Activated T-cell treated with anti-CD3 and anti-CD28 coated beads, Interleukin-2, amount 50 U/mL, for 72 hours (primary cell): ENCODE measurements at places on chromosomes 13 and 19. TPM values are rescaled to one million over a fixed set of nuclear protein-coding genes. Genes with fewer than 3 reads are reported as not detected.

GRCh38 chr19:9850235-9850959 is 15.3 kb downstream of the PIN1 start:
- H3K4me1 ChIP-seq, result peaks cover 27% of the 10 kb centered on the region
- no peak overlapping the region for H3K27ac ChIP-seq
- H3K27me3 ChIP-seq, result no peaks in the 10 kb centered on the region
- DNase-seq, result no peak
- peaks cover 1% of the 10 kb centered on the region for H3K36me3 ChIP-seq

DNA sequence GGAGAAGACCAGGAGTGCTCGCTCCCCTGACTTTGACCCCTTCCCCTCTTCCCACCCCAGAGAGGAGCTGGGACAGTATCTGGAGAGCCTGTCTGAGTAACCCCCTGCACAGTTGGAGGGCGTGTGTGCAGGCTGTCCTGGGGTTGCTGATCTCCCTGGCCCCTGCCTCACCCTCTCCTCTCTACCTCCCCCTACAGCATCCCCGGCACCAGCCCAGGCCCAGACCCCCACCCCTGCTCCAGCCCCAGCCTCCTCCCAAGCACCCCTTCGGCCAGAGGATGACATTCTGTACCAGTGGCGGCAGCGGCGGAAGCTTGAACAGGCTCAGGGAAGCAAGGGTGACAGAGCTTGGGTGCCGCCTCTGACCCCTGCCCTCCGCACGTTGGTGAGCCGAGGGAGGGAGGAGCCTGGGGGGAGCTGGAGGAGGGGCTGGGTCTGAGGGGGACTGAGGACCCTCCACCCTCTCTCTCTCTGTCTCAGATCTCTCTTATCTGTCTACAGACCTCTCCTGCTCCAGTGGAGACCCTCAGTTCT is 8.7 kb downstream of the PROSER3 start:
- no peak overlapping the region for H3K4me3 ChIP-seq
- no peak overlapping the region for H3K27ac ChIP-seq
- peaks cover 7% of the 10 kb centered on the region for H3K36me3 ChIP-seq
- H3K4me1 ChIP-seq, result no peaks in the 10 kb centered on the region

The F2RL3 gene
- not detected for total RNA-seq

GRCh38 chr13:27650312-27650711 is 28.6 kb downstream of the POLR1D start:
- H3K36me3 ChIP-seq, result peaks cover 21% of the 10 kb centered on the region
- H3K4me3 ChIP-seq, result no peak overlapping the region
- H3K27ac ChIP-seq, result no peak overlapping the region
- DNase-seq, result no peak

The B3GNT3 gene
- not detected for total RNA-seq

- peaks cover 16% of the 10 kb centered on the region for H3K27me3 ChIP-seq
- H3K4me1 ChIP-seq, result peaks cover 17% of the 10 kb centered on the region
- no peak overlapping the region for H3K4me3 ChIP-seq
- no peaks in the 10 kb centered on the region for H3K36me3 ChIP-seq
- DNase-seq, result no peak
Measured at GRCh38 chr19:12974301-12975220, 5.2 kb downstream of the DAND5 start.

DNA sequence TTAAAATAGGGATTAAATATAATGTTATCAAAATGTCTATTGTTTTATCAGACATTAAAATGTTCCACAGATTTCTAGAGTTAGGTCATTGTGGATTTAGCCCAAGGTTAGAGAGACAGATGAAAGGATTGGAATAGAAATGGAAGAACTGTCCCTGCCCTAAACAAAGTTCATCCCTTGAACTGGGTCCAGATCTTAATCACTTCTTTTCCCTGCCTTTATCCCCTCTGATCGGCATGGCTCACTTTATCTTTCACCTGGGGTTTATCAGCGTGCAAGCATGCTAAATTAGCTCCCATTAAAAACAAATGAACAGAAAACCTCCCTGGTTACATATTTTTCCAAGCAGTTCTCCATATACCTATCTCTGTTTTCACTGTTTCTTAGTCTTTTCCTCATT is 23.4 kb upstream of the ARGLU1 start:
- no peaks in the 10 kb centered on the region for H3K4me1 ChIP-seq
- H3K4me3 ChIP-seq, result no peak overlapping the region
- DNase-seq, result no peak
- H3K27me3 ChIP-seq, result peaks cover 23% of the 10 kb centered on the region
- peaks cover 4% of the 10 kb centered on the region for H3K36me3 ChIP-seq
- no peak overlapping the region for H3K27ac ChIP-seq

The PLIN4 gene
- total RNA-seq, result 0.05 TPM

The MYH14 gene
- total RNA-seq, result not detected

The ZNF426 gene
- 22.1 TPM for total RNA-seq

GRCh38 chr13:107529035-107529434 is 686.3 kb downstream of the LIG4 start:
- no peak overlapping the region for H3K27ac ChIP-seq
- no peaks in the 10 kb centered on the region for H3K4me1 ChIP-seq
- H3K4me3 ChIP-seq, result no peak overlapping the region
- no peaks in the 10 kb centered on the region for H3K27me3 ChIP-seq

- H3K36me3 ChIP-seq, result no peaks in the 10 kb centered on the region
- no peak overlapping the region for H3K27ac ChIP-seq
- H3K4me3 ChIP-seq, result no peak overlapping the region
- no peaks in the 10 kb centered on the region for H3K4me1 ChIP-seq
- H3K27me3 ChIP-seq, result no peaks in the 10 kb centered on the region
Measured at GRCh38 chr19:31492050-31492449, 142.8 kb upstream of the TSHZ3 start.

DNA sequence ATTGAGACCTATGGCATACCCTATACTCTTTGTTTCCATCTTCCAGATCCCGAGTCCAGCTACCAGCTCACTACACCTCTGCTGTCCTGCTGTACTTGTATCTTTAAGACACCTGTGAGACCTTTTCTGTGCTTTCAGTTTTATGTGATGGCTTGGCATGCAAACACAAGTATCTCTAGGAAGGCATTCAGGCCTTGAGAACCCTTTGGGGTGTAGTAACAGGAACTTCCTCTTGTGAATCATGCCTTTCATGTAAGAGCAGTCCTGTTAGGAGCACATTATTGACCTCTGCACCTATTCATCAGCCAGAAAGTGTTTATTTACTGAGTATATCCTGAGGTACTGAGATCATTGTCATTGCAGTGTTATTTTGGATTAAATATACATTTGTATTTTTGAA is 87.0 kb upstream of the HTR2A start:
- H3K4me3 ChIP-seq, result no peak overlapping the region
- peaks cover 11% of the 10 kb centered on the region for H3K4me1 ChIP-seq
- H3K27ac ChIP-seq, result no peak overlapping the region
- no peaks in the 10 kb centered on the region for H3K36me3 ChIP-seq
- no peak for DNase-seq
- peaks cover 4% of the 10 kb centered on the region for H3K27me3 ChIP-seq
